ENCODE measurements at places on chromosomes 1 and 21. TPM values are rescaled to one million over a fixed set of nuclear protein-coding genes. Genes with fewer than 3 reads are reported as not detected.

TRNP1 gene
- polyA plus RNA-seq: 1.1 TPM

GRCh38 chr1:208731981-208732821 is 488.0 kb upstream of the PLXNA2 start:
- no peak for DNase-seq

- no peak for DNase-seq
Observed at GRCh38 chr1:62712336-62713243, 24.4 kb upstream of the DOCK7 start.

MCOLN2 gene
- polyA plus RNA-seq: 0.04 TPM

DNA sequence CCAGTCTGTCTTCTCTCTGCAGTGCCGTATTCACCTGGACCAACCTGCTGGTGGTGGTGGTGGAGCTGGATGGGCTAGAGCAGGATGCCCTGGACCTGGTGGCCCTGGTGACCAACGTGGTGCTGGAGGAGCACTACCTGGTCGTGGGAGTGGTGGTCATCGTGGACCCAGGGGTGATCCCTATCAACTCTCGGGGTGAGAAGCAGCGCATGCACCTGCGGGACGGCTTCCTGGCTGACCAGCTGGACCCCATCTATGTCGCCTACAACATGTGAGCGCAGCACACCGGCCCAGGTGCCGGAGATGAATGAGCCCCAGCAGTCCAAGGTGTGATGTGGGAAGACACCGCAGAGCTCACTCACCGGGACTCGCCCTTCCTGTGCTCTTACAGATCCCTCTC is 37.5 kb downstream of the S100B start:
- no peak for DNase-seq

DIO1 gene
- not detected for polyA plus RNA-seq

DNA sequence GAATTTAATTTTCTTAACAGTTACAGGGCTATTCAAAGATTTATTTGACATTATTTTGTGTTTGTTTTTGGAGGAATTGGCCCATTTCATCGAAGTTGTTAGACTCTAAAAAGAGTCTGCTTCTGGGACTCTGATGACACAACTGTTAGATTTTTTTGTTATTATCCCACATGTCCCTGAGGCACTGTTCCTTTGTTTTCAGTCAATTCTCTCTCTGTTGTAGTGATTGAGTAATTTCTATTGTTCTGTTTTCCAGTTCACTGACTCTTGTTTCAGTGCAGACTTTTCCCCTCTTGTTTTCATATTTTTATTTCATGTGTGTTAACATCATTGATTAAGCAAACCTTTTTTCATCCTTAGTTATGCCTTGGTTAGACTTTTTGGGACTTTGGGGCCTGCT is 325.0 kb downstream of the ZNF326 start:
- no peak for DNase-seq

SHISAL2A gene
- polyA plus RNA-seq: 0.44 TPM

DPYD gene
- 3.4 TPM for polyA plus RNA-seq
